ENCODE measurements at places on chromosomes 7 and 10.

GRCh38 chr7:65449505-65449852 lies 75.8 kb downstream of the ZNF92 start:
- DNase-seq: peak; percentile 28

DNA sequence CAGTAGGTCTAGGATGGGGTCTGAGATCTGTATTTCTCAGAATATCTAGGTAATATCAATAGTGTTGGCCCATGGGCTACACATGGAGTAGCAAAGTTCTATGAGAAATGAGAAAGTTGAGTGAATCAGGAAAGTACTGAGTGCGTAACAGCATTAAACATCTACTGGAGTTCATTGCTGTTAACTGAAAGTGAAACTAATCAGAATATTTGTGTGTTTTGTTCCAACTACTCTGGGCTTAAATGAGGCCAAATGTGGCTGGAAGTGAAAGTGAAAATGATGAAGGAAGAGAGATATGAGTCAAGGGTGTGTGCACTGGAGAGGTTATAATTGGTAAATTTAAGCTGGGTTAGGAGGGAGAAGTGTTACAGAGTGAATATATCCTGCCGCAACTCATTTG lies 46.5 kb downstream of the TMEM106B start:
- peak; percentile 12 for DNase-seq

- DNase-seq: no peak
Measured at GRCh38 chr7:136514776-136515175, 353.7 kb upstream of the CHRM2 start.

- DNase-seq: no peak
Measured at GRCh38 chr7:70347463-70348254, 749.4 kb downstream of the AUTS2 start.

- DNase-seq: no peak
Measured at GRCh38 chr10:123663522-123663921, 2.6 kb upstream of the GPR26 start.

DNA sequence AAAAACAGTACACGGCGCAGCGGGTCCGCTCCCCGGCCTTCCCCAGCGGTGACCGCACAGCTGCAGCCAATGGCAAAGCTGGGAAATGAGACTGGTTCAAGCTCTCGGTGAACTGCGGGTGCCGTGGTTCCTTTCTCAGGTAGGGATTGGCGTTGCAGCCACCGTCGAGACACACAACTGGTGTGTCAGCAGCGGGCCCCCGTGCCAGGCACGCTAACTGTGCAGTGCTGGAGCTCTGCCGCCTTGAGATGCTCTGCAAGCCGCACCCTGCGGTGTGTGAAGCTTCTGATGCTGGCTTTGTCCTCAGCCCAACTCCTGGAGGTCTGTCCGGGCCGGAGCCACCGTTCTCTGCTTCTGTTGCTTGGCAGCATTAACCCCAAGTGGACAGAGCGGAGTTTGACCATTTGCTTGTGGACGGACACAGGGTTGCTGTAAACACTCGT lies 20.6 kb upstream of the NKX6-2 start:
- DNase-seq: no peak

DNA sequence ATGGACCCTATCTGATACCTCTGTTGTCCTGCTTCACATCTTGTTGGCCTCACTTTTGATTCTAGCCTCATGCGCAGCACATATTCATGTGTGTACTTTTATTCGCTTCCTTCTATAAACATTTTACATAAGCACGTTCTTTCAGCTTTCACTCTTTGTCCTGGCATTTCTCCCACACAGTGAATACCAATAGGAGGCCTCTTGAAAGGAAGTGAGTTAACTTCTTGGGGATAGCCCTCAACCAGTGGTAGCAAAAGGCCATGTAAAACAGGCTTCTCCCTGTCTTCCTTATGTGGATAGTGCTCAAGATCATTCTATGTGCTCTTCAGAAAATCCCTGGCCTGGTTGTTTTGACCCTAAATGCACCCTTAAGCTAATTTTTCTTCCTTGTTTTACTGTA lies 633.9 kb upstream of the MBL2 start:
- no peak for DNase-seq

DNA sequence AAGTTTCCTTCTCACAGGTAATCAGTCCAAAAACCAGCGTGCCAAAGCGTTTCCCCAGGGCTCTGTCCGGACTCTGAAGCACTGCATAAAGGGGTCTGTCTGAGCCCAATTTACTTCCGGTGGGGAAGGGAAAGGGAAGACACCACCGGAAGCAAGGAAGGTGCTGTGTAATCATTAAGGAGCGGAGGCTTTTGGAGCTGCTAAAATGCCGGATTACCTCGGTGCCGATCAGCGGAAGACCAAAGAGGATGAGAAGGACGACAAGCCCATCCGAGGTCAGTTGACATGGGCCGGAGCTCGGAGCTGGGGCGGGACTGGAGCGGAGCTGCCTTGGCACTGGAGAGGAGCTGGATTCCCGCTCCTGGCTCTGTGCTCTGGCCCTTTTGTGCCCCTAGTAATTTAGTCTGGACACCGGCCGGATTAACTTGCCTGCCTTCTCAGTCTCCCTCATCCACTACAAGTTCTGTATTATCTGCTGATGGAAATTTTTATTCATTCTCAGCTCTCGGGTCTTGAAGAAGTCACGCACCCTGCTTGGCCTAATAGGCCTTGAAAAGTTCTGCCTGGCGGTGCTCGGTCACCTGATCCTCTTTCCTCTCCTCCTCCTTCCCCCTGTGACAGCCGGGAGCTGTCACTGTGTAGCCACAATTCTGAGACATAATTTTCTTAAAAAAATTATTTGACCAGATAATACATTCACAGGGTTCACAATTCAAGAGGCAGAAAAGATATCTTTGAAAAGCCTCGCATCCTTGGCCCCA lies at the start of gene PSMC2:
Gene PSMC2, plus strand, starts transcription at position 137 of the 761 bp plus-strand sequence. Its CDS starts 69 bp downstream, at position 206.
- DNase-seq: peak; percentile 97

DNA sequence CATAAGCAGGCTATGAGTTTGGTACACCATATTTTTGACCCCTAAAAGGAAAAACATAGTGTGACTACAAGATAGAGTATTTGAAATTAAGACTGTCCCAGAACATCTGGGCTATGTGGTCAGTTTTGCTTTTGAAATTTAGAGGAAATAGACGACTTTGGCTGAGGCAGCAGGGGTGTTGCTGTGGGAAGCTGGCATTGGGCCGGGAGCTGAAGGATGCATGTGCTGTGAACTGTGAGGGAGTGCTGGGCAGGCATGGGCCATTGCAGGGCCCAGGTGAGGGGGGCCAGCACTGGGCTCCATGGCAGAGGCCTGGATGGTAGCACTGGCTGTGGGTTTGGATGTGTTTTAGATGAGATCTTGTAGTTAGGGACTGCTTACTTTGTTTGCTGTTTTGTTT lies 168.3 kb downstream of the BMPER start:
- DNase-seq: no peak

GRCh38 chr7:2626498-2627117 lies 5.2 kb upstream of the TTYH3 start:
- DNase-seq: no peak

DNA sequence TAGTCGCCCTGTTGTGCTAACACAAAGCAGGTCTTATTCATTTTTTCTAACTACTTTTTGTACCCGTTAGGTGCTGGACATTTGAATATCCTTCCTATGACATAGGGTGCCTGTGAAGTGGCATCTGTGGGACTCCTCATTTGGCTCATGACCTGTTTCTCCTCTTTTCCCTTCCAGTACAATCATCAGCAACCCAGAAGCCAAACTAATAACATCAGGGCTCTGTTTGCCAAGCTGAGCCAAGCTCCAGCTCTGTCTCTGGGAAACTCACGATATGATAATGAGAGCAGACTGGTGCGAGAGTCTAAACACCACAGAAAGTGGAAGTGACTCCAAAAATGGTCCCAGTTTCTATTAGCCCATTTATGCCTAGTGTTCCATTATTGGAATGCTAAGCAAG lies 92.0 kb downstream of the SVIL start:
- no peak for DNase-seq

DNA sequence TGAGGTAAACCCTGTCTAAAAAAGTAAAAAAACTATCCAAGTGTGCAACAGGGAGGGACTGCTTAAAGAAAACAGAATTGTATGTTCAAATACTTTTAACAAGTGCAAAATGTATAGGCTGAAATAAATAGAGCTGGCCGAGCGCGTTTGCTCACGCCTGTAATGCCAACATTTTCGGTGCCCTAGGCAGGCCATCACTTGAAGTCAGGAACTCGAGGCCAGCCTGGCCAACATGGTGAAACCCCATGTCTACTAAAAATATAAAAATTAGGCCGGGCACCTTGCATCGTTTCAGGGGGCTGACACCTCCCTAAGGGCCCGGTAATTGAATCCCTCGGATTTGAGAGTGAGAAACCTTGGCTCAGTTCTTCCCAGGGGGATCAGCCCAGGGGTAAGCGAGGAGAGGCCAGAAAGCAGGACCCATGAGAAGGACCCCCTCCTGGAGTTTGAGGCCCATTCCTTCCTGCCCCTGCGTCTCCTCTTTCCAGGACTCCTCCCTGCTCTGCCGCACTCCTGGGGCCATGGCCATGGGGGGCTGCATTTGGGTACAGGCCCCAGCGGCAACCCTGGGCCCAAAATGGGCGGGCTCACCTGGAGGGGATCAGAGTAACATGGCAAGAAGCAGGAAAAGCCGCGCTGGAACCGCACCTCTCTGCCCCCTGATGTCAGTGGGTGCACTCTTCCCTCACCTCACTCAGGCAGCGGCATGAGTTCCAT lies 75.5 kb upstream of the TMEM248 start:
- DNase-seq: no peak

DNA sequence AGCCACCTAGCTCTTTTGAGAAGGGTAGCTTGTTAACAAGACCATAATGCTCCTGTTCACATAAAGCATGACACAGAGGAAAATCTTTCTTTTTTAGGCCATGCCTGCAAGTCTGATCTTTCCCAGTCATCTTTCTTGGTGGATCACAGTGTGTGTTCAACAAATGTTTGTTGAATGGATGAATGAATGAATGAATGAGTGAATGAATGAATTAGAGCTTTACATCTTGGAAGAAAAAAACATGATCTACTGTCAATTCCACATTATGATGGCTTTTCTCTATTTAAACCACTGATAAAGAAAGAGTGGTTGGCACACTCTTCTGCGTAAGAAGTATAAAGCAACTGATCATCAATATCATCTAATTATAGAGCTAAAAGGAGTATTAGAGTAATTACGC lies 148.7 kb downstream of the CCDC71L start:
- no peak for DNase-seq

DNA sequence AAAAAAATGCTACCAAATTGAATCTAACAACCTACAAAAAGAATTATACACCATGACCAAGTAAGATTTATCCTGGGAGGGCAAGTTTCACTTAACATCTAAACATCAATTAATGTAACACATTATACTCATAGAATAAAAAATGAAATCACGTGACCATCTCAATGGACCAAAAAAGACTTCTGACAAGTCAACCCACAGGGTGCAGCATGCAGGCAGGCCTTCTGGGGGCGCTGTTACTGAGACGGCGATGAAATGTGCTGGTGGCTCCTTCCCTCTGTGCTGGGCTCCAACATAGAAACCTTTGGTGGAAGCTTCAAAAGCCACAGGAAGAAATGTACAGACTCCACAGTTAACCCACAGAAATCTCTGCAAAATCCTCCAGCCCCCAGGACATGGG lies 103.1 kb downstream of the INHBA start:
- no peak for DNase-seq

- no peak for DNase-seq
Measured at GRCh38 chr10:29479981-29480954, 154.5 kb downstream of the SVIL start.
